ENCODE measurements at places on chromosomes 1 and 21.

GRCh38 chr1:25148673-25149300 lies 83.5 kb downstream of the SYF2 start:
- DNase-seq: no peak

- DNase-seq: no peak
Measured at GRCh38 chr1:40905061-40905460, 42.9 kb upstream of the CITED4 start.

- DNase-seq: no peak
Measured at GRCh38 chr1:208189716-208190115, 54.5 kb downstream of the PLXNA2 start.

DNA sequence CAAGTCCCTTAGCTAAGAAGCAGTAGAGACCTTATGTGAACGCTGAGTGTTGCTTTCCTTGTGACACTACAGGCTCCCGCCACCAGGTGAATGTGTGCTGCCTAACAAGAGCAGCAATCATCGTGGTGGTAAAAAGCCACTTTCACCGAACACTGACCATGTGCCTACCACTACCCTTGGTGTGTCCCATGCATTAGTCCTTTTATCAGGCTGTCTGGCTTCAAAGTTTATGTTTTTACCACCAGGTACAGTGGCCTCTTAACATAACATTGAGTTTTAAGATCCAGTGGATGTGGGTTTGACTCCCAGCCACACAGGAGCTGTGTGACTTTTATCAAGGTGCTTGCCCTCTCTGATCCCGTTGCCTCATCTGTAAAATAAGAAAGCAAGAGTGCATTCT lies 1.7 kb downstream of the C1QB start:
- DNase-seq: no peak

- no peak for DNase-seq
Measured at GRCh38 chr1:226627924-226628611, 79.5 kb downstream of the STUM start.
